Activated CD8-positive, alpha-beta memory T cell treated with anti-CD3 and anti-CD28 coated beads for 1 hour (primary cell): ENCODE measurements at places on chromosomes 2 and 18.

DNA sequence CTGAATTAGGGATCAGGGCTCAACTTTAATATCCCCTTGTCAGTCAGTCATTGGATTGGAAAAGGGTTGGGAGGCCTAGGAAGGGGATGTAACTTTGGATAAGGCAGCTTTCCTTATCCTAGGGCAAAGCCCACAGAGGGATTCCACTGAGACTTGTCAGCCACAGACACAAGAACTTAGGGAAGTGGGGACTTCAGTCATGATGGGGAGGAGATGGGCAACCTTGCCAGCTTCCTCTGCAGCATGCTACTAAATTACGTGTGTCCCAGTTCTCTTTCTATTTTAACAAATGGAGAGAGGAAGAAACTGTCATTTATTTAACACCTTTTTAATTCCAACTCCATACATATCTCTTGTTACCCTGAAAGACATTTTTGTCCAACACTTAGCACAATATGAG, 237.8 kb downstream of the WDR7 start:
- DNase-seq = no peak

GRCh38 chr2:140526575-140526974, 1604.2 kb downstream of the LRP1B start:
- no peak for DNase-seq

GRCh38 chr2:33530690-33531548, 54.5 kb downstream of the RASGRP3 start:
- no peak for DNase-seq

DNA sequence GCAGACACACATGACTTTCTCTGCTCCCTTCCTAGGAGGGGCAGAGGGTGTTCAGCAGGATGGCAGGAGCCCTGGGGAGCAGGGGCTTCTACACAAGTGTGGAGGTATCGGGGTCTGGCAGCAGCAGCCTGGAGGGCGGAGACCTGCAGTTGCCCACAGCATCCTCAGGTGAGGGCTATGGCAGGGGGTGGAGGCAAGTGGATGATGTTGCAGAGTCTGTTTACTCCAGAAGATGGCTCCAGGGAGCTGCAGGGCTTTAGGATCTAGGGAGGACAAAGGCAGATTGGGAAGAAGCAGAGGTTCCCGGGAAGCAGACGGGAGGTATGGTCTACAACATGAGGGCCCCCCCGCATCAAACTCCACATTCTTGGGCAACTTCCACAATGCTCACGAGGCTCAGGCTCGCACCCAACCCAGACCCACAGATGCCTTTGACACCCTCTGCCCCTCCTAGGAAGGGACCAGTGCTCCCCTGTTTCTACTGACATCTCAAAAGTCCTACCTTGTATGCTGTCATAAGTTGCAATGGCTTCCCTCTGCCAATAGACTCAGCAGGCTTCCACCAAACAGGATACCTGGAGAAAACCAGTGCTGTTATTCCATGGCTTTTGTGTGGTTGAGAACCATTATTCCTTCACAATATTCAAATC, 12.0 kb upstream of the ATP6V1C2 start:
- no peak for DNase-seq

DNA sequence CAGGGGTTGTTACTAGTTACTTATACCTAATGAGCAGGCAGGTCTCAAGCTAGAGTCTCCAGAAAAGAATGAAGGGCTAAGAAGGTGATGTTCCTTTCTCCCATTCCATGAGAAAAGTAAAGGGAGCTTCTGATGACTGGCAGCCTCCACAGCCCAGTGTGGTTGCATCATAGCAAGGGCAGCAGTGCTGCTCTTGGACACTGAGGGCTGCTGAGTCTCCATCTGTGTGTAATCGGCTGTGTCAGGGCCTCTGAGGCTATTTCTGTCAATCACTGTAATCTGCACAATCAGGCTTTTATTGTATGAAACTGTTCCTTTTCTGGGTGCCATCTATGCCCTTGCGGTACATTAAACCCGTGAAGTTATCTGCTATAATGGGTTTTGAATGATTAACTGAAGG, 164.1 kb upstream of the FBXO11 start:
- no peak for DNase-seq

GRCh38 chr2:200422532-200423261, 87.2 kb downstream of the KCTD18 start:
- DNase-seq = no peak

DNA sequence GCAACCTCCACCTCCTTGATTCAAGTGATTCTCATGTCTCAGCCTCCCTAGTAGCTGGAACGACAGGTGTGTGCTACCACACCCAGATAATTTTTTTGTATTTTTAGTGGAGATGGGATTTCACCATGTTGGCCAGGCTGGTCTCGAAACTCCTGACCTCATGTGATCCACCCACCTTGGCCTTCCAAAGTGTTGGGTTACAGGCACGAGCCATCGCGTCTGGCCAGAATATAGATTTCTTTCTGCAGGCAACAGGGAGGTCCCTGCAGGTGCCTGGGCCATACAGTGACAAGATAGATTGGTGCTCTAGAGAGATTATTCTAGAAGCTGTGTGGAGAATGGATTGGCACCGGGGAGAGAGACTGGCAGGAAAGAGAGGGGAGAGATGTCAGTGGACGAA, 13.3 kb downstream of the PLCD4 start:
- DNase-seq = no peak

- no peak for DNase-seq
Measured at GRCh38 chr2:153268941-153269461, 209.6 kb downstream of the RPRM start.

GRCh38 chr2:146623771-146624170, 1221.1 kb upstream of the ACVR2A start:
- DNase-seq = no peak

DNA sequence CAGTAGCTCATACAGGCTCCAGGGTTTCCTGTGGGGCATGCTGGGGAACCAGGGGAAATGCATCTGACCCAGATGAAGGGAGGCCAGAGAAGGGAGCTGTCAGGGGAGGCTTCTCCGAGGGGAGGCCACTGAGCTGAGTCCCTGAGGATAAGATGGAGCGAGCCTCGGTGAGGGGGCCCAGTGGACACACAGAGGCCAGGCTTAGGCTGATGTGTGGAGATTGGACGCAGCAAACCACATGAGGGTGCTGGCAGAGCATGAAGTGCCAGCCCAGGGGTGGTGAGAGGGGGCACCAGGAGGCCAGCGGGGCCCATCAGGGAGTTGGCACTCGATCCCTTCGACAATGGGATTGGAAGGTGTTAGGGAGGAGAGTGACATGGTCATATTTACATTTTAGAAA, 235.0 kb downstream of the KLHL29 start:
- no peak for DNase-seq

- no peak for DNase-seq
Measured at GRCh38 chr2:162050513-162050961, 23.5 kb downstream of the DPP4 start.

- DNase-seq = no peak
Measured at GRCh38 chr2:12547566-12548170, 169.1 kb upstream of the TRIB2 start.

DNA sequence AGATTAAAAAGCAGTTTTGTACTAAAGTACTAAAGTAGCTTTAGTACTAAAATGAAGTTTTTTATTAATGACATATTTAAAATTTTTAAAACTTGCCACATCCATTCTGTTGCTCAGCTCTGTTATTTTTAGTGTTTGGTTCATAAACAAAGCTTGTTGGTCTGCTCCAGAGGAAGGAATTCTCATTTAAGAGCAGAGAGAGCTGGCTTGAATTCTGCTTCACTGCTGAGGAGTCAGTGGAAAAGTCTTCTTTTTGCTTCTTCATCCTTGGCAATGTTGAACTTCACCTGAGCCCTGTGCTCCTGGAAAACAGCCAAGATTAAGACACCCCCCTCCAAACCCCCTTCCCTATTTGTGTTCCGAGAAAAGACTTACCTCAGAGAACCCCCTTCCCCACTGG, 40.6 kb downstream of the TMEM87B start:
- DNase-seq = no peak

DNA sequence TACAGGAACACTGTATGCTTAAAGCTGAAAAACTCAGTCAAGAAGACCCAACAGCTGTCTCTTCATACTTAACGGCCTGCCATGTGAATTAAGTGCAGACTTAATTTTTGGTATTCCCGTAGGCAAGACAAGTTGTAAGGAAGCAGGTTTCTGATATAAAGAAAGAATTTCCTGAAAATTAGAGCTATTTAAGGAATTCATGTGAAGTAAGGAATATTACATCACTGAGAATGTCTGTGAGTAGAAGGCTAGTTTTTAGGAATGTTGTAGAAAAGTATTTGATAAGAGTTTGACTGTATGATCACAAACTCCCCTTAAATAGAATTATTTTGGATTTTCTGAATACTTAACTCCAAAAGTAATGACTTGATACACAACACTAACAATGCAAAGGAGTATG, 51.0 kb downstream of the WDR33 start:
- no peak for DNase-seq

- no peak for DNase-seq
Measured at GRCh38 chr2:179479947-179480346, 215.3 kb upstream of the SESTD1 start.

- DNase-seq = no peak
Measured at GRCh38 chr2:133855526-133855925, 287.3 kb upstream of the NCKAP5 start.

GRCh38 chr2:195016841-195017240, 640.2 kb upstream of the SLC39A10 start:
- DNase-seq = no peak

DNA sequence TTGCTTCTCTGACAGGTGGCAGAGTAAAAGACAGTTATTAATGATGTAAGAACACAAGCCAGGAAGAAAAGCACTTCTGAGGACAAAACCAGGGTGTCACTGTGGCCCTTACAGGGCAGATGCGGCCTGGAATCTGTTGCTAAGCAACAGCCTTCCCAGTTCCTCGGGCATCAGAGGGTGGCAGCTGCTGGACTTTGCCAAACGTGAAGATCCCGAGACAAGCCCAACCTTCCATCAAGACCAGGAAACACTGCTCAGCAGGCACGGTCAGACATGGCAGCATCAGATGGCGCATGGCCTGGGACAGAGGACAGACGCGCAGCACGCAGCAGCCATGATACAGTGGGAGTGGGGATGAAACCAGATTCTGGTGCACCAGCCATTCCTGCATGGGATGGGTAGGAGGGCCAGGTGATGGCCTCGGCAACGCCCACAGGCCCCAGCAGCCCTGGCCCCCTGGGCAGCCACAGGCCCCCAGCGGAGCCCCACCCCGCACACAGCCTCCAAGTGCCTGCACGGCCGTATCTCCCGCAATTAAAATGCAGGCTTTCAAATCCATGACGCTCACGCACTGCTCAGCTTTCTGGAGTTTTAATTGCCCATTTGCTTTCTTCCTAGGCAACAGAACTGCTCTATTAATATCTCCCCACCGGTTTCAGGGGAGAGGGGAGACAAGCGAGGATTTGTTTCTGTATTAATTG, 89.0 kb downstream of the EIPR1 start:
- no peak for DNase-seq

GRCh38 chr18:2874765-2875164, 28.0 kb downstream of the EMILIN2 start:
- DNase-seq = no peak

DNA sequence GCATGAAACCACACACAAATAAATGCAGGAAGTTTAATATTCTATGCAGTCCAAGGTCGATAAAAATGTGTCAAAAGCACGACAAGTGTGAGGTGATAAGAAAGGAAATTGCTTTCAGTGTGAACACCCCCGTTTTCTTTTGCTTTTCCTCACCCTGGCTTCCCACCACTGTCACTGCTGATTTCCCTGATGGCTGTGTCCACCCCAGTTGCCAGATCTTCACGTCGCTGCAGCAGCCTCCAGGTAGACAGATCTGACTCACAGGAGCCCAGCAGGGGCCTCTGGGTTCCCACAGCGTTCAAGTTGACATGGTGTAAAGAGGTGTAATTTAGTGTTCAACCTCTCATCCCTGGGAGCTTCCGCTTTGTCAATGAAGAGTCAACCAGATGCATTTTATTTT, 128.0 kb upstream of the TACR1 start:
- DNase-seq = no peak

- DNase-seq = no peak
Measured at GRCh38 chr2:227411990-227412350, 24.2 kb upstream of the SCYGR1 start.

DNA sequence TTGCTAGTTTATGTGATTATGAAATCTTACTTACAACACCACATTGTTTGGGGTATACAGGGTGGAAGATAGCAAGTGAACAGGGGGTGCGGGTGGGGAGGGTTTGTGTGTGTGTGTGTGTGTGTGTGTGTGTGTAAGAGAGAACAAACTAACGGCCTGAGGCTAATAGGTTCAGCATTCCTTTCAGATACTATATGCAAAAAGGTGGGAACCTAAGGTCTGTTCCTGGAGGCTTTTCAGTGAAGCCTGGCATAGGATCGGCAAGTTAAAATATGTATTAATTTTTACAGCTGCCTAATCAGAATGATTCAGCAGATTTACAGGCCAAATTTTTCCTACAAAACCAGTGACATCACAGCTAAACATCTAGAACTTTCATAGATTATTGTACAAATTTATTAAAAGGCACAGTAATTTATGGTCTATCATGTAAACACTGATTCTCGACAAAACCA, 7.6 kb upstream of the SPDYA start:
- no peak for DNase-seq

DNA sequence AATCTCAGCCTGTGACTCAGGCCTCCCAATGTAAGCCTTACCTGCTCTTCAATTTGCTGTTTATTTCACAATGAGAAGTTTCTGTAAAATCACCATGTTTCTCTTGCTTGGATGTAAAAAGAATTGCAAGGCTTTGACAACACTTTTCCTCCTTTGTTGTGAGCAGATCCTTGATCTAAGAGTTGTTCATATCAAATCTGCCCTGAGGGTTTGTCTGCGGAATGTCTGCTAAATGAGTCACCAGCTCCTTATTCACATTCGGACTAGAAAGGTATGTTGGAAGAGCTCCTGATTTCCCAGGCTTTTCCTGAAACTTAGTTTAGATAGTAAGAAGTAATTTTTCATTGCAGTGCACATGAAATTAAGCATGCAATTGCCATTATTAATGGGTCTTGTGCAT, 268.2 kb upstream of the TCF4 start:
- DNase-seq = no peak

- DNase-seq = no peak
Measured at GRCh38 chr18:43486462-43486861, 209.2 kb upstream of the SYT4 start.

DNA sequence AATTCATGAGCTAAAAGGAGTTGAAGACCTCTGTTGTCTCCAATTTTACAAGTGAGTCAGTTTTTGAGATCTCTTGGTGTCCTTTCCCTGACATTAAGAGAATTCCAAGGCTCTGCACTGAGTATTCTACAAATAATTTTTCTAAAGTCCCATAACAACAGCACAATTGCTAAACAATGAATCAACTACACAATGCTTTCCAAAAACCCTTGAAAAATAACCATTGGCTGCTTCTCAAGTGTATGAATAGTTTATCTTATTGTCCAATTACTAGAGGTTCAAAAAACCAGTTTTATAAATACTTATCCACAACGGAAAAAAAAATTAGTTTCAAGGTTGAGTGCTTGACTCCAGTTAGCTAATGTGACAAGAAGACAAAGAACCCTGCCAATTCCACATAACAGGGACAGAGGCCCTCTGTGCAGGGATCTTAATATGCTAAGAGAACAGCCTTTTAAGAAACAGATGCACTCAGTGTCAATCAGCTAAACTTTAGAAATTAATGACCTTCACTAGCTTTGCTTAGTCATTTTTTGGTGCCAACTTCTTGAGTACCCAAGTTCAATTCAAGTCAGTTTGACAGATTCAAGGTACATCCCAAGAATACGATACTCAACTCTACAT, 266.6 kb upstream of the CYP26B1 start:
- DNase-seq = no peak

GRCh38 chr2:240672076-240672700, 10.5 kb downstream of the AQP12B start:
- DNase-seq = no peak

GRCh38 chr2:26970928-26971627, 641 bp downstream of the MAPRE3 start:
- no peak for DNase-seq
